ENCODE measurements at places on chromosomes 4 and X. TPM values are rescaled to one million over a fixed set of nuclear protein-coding genes. Genes with fewer than 3 reads are reported as not detected.

APELA gene
- 24.9 TPM for total RNA-seq

EGFL6 gene
- not detected for total RNA-seq

HPSE gene
- total RNA-seq: 6.0 TPM

TCEAL5 gene
- total RNA-seq: not detected

TCP11X2 gene
- total RNA-seq: not detected

All from SJSA1 (cell line).